ENCODE measurements at places on chromosomes 1 and 21.

- DNase-seq: no peak
These were observed 66.6 kb upstream of the DYNLT5 start for GRCh38 chr1:66685670-66686069.

- DNase-seq: no peak
These were observed 73.2 kb upstream of the COA6 start for GRCh38 chr1:234300096-234300495.

DNA sequence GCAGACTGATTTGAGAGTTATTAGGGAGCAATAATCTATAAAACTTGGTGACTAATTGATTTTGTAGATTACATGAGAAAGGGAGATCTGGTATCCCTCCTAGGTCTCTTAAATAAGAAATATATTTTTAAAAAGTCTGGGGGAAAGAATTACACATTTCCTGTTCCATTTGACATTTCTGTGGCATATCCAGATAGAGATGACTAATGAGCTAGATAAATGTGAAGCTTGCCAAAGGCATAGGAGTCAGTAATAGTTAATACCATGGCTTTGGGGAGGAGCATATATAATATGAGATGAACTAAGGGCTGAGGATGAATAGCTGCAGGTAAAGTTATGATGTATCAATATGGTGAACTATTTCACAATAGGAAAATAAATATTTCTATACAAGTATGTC is 663.7 kb downstream of the PTPRC start:
- DNase-seq: no peak

DNA sequence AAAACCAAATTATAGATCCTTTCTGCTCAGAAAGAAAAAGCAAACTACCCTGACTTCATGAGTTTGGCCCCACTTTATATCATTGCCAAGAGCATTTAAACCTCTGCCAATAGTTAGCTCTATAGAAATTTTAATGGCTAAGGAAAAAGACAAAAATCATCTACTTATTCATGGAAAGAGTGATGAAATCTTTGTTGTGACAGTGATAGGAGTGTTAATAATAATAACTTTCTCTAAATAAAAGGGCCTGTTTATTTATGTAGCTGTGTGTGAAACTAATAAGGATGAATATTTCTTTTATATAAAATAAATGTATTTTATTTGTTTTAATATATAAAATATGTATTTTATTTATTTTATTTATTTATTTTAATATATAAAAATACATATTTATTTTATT is 6.4 kb downstream of the CHODL start:
- DNase-seq: no peak

DNA sequence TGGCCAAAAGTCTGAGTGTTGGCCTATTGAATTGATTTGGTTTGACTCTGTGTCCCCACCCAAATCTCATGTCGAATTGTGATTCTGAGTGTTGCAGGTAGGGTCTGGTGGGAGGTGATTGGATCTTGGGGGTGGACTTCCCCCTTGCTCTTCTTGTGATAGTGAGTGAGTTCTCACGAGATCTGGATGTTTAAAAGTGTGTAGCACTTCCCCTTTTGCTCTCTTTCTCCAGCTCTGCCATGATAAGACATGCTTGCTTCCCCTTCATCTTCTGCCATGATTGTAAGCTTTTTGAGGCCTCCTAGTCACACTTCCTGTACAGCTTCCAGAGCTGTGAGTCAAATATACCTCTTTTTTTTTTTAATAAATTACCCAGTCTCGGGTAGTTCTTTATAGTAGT is 297.1 kb upstream of the ZRANB2 start:
- DNase-seq: no peak

DNA sequence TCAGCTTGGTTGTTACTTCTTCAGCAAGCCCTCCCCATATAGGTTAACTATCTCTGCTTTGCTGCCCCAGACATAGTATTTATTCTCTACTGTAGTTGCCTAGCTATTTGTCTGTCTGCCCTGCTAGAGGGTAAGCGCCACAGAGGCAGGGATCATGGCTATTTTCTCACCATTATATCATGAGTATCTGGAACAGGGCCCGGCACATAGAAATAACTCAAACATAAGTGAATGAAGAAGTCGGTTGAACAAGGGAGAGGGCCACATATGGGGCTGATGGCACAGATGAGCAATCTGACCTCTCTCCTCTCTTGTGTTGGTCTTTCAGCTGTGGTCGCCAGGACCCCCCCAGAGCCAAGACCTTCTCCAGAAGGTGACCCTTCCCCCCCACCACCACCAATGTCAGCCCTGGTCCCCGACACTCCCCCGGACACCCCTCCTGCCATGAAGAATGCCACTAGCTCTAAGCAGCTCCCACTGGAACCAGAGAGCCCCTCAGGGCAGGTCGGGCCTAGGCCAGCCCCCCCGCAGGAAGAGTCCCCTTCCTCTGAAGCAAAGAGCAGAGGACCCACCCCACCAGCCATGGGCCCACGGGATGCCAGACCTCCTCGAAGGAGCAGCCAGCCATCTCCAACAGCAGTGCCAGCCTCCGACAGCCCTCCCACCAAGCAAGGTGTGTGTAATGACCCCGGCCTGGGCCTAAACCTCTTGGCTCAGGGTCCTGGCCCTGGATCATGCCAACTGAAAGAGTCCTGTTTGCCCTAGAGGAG is 14.9 kb downstream of the MAP7D1 start:
- no peak for DNase-seq

DNA sequence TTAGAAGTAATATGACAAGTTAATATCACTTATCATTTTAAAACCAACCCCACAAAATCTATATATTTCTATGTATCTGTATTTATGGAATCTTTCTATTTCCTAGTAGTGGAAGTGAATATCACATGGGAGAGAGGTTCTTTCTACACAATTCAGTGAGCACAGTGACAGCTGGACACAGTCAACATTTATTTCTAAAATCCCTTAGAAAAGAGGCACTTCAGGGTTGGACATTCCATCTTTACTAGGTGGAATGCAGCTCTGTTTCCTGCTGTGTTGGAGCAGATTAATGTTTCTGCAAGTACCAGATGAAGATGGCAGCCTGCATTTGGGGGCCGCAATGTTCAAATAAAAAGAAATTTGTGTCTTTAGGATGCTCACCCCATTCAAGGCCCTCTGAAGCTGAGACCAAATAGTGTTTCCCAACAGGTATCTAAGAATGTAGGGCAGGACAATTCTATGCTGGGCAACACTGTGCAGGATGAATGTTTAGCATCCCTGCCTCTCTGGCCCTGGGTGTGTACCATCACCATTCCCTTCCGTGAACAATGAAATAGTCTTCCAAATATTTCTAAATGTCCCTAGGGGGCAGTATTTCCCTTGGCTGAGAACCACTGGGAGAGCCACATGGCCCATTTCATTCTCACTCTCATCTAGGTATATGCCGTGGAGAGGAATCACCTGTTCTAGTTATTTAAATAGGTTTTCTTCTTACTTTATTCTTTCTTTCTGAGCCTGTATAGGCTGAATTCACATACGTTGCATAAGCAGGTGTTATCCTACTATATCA is 394.8 kb downstream of the PRDM2 start:
- DNase-seq: no peak

GRCh38 chr1:60257531-60257930 is 184.0 kb upstream of the C1orf87 start:
- no peak for DNase-seq

GRCh38 chr21:39456665-39457064 is 4.9 kb downstream of the SH3BGR start:
- DNase-seq: no peak

GRCh38 chr1:206705191-206705590 is 20.5 kb downstream of the MAPKAPK2 start:
- DNase-seq: no peak

DNA sequence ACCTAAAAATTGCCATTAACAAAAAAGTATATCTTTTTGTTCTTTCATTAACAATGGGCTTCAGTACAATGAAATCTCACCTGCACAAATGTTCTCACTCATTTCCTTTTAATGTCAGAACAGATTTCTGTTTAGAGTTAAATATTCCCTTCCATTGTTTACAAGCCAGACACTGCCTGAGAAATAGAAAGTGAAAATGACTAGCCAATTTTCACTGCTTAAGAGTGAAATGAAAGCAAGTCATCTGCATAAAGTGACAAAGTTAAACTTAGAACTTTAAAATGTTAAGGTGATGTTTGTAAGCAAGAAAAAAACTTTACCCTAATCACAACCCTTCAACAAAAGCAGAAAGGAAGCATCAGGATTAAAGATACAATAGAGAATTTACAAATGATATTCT is 27.5 kb downstream of the COA6 start:
- no peak for DNase-seq

DNA sequence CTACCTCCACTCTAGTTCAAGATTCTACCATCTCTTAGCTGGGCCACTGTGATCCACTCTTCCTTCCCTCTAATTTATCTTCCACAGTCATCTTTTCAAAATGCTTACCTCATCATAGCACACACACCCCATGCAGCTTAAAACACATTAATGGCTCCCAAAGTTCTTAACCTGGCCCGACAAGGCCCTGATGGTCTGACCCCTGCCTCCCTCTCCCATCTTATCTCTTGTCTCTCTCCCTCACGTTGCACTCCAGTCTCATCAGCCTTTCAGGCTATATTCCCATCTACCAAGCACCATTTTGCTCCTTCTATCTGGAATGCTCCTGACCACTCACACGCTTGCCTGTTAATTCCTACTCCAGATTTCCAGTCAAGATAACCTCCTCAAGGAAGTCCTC is 2.5 kb upstream of the ZBTB8A start:
- no peak for DNase-seq

DNA sequence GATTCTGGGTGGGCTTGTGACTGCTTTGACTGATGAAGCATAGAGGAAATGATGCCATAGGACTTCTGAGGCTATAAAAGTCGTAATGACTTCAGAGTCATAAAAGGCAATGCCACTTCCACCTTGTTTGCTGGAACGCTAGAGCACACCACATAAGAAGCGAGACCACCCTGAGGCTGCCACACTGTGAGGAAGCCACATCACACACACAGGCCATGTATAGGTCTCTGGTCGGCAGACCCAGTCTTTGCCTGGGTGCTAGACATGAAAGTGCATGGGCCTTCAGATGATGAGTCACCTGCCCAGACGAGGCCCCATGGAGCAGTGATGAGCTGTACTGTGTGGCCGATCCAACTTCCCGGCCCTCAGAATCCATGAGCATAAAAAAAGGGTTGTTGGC is 14.2 kb upstream of the KANK4 start:
- DNase-seq: no peak

DNA sequence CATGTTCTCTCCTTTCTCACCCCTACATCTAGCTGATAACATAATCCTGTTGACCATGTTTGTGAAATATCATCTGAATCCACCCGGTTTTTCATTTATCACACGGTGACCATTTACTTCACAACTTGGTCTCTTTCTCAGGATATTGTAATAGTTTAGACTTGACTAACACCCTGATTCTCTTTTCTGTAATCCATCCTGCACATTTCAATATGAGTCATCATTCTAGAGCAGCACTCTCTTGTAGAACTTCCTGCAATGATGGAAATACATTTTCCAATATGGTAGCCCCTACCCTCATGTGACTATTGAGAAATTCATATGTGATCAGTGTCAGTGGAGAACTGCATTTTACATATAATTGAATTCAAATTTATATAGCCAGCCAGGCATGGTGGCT is 2.3 kb upstream of the JAM2 start:
- DNase-seq: no peak

DNA sequence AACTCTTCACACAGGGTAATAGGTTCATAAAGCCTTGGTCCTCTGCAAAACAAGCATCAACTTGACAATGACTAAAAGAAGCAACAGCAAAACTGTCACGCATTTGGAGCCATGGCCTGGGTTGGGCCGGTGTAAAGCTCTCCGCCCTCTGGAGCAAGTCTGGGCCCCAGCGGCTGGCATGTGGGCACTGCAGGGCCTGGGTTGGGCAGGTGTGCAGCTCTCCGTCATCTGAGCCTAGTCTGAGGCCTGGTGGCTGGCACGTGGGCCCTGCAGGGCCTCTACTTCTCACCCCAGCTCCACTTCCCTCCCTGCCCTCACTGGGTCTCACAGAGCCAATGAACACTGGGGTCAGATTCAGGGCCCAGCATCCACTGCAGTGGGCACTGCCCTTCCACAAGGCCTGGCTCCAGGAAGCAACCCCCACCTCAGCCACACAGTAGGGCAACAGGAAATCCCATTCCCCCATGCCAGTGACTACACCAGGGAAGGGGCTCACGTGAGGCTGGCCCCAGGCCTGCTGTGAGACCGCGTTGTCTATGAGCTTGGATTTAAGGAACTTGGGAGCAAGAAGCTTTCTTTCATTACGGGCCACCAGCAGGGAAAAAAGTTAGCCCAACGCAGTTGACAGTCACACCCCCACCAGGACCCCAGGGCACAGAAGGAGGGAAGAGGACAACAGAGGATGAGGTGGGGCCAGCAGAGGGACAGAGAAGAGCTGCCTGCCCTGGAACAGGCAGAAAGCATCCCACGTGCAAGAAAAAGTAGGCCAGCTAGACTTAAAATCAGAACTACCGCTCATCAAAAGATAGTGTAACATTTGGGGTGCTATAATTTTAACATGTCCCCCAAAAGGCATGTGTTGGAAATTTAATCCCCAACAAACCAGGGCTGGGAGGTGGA is 52.7 kb downstream of the NPHP4 start:
- DNase-seq: no peak

- no peak for DNase-seq
These were observed 153.0 kb downstream of the KCNJ6 start for GRCh38 chr21:37763298-37763697.

DNA sequence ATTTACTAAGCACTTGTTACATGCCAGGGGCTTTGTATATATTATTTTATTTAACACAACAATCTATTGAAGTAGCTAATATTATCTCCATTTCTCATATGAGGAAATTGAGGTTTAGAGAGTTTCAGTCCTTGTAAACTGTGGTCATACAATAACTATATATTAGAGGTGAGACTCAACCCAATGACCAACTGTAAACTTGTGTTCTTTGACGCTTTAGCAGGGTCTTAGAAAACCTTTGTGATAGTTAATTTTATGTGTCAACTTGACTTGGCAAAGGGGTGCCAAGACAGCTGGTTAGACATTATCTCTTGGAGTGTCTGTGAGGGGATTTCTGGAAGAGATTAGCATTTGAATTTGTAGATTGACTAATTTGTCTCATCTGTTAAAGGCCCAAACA is 252.4 kb upstream of the B3GALT2 start:
- no peak for DNase-seq

DNA sequence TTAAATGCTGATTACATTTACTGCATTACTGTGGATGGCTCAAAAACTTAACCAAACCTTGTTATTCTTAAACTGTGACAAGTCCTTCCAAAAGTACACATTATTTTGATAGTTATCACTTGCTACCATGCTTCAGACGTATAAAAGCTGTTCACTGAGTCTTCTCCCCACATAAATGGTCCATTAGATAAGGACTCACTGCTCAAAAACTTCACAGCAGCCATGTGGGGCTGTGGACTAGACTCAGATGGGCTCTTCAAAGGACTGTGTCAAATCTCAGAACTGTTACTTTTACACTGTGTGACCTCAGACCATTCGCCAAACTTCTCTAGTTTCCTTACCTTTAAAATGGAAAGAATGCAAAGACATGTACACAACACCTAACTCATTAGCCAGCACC is 11.6 kb downstream of the SCAF4 start:
- DNase-seq: no peak
